NCI-H1092 treated with DMSO at 0.1 percent for 48 hours (cell line): ENCODE measurements at places on chromosomes 5 and 9.

GRCh38 chr9:128127990-128128835, 684 bp upstream of the PTGES2 start:
- peak; percentile 90 for DNase-seq

DNA sequence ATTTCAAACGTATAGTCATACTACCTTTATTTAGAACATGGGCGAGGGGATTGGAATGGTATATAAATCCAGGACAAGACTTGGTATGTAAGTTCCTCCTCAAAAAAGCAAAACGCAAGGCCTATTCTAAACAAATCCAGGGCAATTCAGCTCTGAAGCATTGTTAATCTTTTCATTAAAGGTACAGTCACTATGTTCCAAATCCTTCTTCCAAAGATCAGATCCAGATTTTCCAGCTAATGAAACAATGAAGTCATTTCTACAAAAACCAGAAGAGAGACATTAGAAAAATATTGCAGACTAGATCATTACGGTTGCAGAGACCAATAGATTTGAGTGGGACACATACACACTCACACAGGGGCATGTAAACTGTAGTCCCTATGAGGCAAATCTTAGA, 116.1 kb upstream of the BNC2 start:
- no peak for DNase-seq

DNA sequence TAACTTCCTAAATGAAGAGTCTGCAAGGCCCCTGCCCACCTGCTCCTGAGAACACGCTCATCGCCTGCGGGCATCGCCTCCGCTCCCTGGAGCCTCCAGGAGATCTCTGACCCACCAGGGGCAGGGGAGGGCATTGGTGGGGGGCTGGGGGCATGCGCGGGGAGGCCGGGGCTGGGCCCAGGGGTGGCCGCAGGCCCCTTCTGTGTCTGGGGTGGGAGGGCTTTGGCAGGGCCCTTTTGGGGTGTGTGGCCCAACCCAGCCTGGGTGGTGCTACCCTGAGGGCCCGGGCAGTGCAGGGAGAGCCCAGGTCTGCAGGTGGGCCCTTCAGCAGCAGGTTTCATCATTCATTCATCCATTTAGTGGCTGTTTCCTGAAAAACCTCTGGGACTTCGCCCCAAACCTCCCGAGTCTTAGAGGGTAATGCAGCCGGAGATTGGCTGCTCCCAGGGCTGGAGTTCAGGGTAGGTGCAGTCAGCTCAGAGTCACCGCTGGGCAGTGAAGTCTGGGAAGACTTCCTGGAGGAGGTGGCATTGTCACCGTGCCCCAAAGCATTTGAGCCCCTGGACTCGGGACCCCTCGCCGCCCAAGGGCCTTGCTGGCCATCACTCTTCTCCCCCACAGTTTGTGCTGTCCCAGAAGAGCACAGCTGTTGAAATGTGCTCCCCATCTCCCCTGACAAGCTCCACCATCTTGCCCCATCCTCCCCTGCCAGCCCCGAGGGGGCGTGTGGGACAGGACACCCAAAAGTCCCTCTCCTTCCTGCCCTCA, 255.1 kb downstream of the PARP8 start:
- no peak for DNase-seq

DNA sequence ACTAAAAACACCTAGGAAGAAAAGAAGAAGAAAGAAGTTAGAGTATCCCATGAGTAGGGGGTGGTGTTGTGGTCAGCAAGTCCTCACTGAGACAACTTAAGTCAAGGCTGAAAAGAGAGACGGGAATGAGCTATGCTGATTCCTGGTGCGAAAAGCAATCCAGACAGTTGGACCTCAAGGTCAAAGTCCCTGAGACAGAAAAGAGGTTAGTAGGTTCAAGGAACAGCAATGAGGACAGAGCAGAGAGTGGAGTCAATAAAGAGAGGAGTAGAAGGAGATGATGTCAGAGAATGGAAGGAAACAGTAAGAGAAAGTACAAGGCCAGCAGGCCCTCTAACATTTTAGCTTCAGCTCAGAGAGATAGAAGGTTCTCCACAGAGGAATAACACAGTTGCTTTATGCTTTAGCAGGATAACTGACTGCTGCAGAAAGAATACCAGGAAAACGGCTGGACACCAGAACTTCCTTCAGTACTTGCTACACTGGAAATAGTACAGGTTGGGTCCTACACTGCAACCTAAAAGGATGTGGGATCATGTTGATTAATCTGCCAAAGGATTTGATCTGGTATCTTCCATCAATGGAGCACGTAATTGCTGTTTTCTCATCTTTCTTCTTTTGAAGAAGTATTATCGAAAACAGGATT, 43.6 kb downstream of the GNAQ start:
- DNase-seq: no peak

GRCh38 chr9:130627051-130627450, 37.3 kb upstream of the PRDM12 start:
- no peak for DNase-seq

DNA sequence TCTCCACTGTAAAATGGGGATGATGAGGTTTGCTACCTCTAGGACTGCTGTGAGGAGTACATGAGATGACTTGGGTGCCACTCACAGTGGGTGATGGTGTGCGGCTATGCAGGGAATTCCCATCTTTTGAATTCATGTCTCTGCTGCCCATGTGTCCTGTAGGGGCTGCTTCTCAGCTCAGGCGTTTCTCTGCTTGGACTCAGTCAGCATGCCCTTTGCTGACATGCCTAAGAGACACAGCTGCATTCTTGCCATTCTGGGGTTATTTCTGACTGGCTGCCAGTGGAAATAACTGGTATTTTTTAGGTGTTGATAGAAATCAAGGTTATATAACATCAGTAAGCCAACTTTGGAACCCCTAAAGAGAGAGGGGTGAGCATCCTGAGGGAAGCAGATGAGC, 24.3 kb upstream of the XPA start:
- no peak for DNase-seq

GRCh38 chr9:116629634-116630033, 57.5 kb upstream of the TRIM32 start:
- DNase-seq: no peak

DNA sequence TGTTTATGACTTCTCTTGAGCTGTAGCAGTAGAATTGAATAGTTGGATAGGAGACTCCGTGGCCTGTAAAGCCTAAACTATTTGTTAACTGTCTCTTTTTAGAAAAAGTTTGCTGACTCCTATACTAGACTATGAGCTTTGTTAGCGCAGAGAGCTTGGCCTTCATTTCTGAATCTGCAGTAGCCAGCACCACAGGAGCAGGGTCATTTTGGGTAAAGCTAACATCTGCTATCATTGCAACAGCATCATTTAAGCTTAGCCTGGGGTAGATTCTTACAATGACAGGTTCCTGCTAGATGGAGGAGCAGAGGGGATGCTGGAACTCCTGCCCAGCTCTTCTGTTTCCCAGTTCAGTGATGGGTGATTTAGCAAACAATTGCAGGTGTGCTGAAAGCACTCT, 133.7 kb upstream of the ASTN2 start:
- DNase-seq: no peak

DNA sequence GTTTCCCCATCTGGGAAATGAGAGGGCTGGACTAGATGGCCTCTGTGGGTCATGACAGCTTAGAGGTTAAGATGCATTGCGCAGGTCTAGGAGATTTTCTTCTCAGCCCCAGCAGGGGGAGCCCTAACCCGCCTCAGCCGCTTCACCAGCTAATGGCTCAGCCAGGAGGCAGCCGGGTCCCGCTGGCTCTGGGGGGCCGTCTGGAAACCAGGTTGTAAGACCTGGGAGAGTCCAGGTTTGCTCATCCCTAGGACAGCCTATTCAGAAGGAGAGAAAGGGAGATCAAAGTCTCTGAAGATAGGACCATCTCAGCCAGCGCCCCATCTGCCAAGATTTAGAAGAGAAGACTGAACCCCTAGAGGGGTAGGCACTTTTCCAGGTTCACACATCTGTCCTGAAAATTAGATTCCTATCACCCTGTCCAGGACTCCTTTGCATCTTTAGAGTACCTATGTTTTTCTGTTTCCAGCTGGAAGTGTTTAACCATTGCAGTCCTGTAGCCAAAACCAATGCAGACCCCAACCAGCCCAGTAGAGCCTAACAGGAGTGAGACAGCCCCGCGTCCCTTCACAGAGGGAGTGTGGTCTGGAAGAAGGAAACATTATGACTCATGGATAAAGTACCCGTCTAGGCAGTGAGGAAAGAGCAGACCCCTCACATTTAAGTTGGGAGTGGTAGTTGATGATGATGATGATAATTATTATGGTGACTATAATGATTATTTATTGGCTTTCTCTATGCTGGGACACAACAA, 27.5 kb downstream of the SPARC start:
- DNase-seq: peak; percentile 35

DNA sequence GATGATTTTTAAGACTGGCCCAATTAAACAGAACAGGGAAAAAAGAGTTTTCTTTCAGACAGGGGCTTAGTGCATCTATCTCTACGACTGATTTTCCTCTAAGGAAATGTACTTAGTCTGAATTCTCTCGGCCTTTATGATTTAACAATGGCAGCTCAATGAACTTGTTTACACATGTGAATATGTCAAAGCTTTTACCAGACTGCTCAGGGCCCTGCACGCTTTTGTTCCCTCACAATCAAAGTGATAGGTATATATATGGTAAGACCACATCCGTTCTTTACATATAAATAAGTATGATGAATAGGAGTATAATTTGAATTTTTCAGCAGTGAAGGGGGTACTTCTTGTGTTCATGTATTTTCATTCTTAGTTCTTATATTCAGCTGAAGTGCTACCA, 27.6 kb downstream of the LEAP2 start:
- DNase-seq: no peak

GRCh38 chr5:172280929-172281328, 2.6 kb downstream of the UBTD2 start:
- DNase-seq: no peak

DNA sequence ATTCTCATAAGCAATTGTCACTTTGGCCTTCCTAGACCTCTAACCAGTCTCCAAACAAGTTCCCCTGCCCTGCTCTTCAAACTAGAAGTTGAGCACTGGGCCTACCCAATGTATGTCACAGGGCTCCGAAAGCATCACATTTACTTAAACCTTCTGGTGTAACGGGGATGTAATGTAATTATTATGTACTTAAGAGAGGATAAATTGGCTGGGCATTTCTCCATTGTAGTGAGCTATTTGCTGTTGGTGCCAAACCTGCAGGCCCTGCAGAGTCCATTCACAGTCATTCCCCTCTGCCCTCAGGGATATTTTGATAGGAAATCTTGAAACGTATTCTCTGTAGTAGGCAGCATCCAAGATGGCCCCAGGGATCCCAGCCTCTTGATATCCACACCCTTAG, 64.2 kb upstream of the GNE start:
- DNase-seq: no peak

GRCh38 chr9:20805766-20806165, 121.7 kb downstream of the FOCAD start:
- DNase-seq: no peak

GRCh38 chr5:122507581-122507980, 195.5 kb downstream of the SNCAIP start:
- DNase-seq: no peak

- no peak for DNase-seq
Measured at GRCh38 chr9:129964901-129965734, 77.9 kb downstream of the FNBP1 start.

DNA sequence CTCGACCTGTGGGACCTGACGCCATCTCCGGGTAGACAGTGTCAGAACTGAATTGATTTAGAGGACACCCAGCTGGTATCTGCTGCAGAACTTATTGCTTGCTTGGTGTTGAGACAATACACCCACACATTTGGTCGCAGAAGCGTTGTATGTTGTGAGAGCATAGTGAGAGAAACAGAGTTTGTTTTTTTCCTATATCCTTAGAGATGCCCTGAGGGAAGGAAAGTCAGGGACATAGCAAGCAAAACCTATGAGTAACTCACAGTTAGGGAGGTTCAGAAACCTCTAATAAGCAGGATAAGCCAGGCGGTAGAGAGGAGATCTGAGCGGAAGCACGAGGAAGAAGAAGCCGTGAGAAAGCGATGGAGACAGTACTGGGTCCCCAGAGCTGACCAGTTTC, 59.8 kb downstream of the PTCD2 start:
- no peak for DNase-seq

- peak; percentile 66 for DNase-seq
Measured at GRCh38 chr5:7754997-7755596, 95.8 kb downstream of the CFAP90 start.

GRCh38 chr5:138339464-138339863, 1.4 kb downstream of the FAM53C start:
- no peak for DNase-seq

DNA sequence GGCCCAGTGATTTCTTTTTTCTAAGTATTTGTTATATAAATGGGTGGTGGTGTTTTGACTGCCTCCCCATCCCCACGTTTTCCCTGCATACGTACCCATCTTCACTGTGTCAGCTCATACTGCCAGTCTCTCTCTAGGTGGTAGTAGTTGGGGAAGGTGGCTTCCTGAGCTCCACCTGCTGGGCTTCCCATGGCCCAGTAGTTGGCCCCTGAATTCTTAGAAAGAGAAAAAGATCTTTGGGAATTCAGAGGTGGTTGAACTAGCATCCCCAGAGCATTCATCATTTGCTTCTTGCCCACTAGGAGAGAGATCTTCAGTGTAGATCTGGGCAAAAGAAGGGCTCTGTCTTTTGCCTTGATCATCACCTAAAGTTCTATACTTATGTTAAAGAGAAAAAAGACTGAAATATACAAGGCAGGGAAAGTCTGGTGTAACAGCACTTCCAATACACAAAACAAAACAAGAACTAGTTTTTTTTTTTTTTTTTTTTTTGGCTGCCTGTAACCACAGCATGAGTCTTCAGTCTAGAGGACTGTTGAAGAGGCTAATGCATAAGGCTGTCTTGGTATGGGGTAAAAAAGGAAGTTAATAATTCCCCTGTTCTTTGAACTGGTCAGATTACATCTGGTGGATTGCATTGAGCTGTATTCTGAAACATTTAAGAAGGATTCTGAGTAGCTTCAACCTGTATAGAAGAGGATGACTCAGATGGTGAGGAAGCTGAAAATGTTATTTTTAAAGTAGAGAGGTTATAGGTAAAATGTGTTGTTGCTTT, 128.7 kb downstream of the ATG10 start:
- no peak for DNase-seq

- no peak for DNase-seq
Measured at GRCh38 chr5:144503123-144503522, 332.4 kb downstream of the KCTD16 start.

- DNase-seq: no peak
Measured at GRCh38 chr5:171975262-171975876, 31.1 kb downstream of the FBXW11 start.

DNA sequence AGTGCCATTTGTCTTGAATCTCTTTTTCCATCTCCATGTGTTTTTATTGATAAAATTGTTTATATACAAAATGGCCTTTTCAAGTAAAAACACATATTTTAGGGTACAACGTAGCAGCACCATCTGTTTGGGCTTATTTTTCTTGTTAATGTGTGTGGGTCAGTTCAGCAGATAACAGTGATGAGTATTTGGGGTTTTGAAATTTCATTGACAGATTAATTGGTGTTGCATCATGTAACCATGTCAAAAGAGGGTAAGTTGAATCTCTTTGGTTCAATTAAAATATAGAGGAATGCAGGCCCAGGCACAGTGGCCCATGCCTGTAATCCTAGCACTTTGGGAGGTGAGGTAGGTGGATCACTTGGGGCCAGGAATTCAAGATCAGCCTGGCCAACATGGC, 20.0 kb upstream of the PURA start:
- no peak for DNase-seq

- DNase-seq: no peak
Measured at GRCh38 chr9:133306242-133307204, 29.5 kb downstream of the SURF6 start.
